ENCODE measurements at places on chromosomes 11 and 22.

- no peak for DNase-seq
Measured at GRCh38 chr11:76175783-76176182, 30.5 kb downstream of the WNT11 start.

DNA sequence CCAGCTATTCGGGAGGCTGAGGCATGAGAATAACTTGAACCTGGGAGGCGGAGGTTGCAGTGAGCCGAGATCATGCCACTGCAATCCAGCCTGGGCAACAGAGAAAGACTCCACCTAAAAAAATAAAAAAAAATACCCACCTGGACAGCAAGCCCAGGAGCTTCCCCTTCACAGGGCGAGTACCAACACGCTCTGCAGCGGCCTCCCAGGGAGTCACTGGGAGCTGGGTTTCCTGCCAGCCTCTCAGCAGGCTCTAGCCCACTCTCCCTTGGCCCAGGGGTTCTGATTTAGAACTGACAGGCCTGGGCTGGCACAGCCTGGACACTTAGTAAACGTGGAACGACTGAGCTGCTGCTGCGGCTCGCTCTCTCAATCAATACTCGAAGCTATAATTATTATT, 2.0 kb upstream of the CABP7 start:
- DNase-seq = no peak

GRCh38 chr11:83282084-83282716, 4.0 kb downstream of the CCDC90B start:
- no peak for DNase-seq

GRCh38 chr11:79610678-79611077, 169.8 kb upstream of the TENM4 start:
- no peak for DNase-seq

DNA sequence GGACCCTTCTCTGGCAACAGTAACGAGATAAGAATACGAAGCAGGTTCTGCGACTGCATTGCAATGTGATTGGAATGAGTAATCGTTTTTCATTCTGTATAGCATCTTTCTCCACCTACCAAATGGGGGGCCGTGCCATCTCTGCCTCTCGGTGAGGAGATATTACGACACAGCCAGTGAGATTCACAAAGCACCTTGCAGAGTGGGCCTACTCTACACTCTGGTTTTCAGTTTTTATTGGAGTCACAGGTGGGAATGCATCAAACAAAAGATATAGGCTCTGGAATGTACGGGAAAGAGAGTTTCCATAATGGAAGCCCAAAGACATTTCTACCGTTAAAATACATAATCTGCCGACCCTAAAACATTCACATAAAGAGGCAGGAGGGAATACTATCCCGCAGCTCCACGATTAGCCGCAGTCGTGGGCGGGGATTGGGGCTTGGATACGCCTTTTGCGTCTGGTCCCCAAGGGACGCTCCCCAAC, 423 bp upstream of the RTN3 start:
- DNase-seq = peak; percentile 42

GRCh38 chr11:61707574-61707973, 27.4 kb downstream of the DAGLA start:
- no peak for DNase-seq
